Muscle of leg (tissue), 16 donors: ENCODE measurements at places on chromosomes 6 and 20. TPM values are rescaled to one million over a fixed set of nuclear protein-coding genes. Genes with fewer than 3 reads are reported as not detected.

The CDH26 gene
- total RNA-seq, result 0.40 TPM

The FILIP1 gene
- 48.9 TPM for total RNA-seq

The NNAT gene
- total RNA-seq, result 372 TPM

The GPLD1 gene
- 2.7 TPM for total RNA-seq

The KIAA1755 gene
- 8.7 TPM for total RNA-seq

The MUC21 gene
- total RNA-seq, result not detected

The MTFR2 gene
- 0.58 TPM for total RNA-seq

The CDSN gene
- not detected for total RNA-seq

The OR2B6 gene
- total RNA-seq, result 0.09 TPM

The C6orf141 gene
- 1.7 TPM for total RNA-seq

The NKAPL gene
- total RNA-seq, result 0.71 TPM

The RBM24 gene
- total RNA-seq, result 157 TPM

The ENPP4 gene
- total RNA-seq, result 35.4 TPM

The C2 gene
- total RNA-seq, result 3.7 TPM

The WFDC2 gene
- total RNA-seq, result 0.13 TPM

The FLRT3 gene
- 17.1 TPM for total RNA-seq

The CGAS gene
- 5.2 TPM for total RNA-seq

The ANKRD66 gene
- 0.66 TPM for total RNA-seq

The MMUT gene
- 15.0 TPM for total RNA-seq

The CDKN1A gene
- 61.8 TPM for total RNA-seq

The TRIM40 gene
- not detected for total RNA-seq
